H1 (cell line): ENCODE measurements at places on chromosomes 3 and 15.

DNA sequence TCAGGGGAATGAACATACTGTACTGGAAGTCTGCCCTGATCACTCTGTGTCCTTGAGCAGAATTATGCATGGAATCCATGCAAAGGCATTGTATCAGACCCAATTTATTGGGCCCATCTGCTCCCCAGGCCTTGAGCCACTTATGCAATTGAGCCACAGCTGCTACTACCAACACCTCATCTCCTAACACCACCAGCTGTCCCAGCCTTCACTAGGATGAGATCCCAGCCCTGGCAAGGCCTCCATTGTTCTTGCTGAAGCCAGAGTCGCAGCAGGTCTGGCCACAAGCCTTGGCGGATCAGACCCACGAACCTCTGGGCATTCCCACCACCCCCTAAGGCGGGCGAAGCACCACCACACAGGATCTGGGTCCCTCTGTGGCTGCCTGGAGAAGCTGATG is 9.2 kb upstream of the NME9 start:
- DNase-seq, result no peak

DNA sequence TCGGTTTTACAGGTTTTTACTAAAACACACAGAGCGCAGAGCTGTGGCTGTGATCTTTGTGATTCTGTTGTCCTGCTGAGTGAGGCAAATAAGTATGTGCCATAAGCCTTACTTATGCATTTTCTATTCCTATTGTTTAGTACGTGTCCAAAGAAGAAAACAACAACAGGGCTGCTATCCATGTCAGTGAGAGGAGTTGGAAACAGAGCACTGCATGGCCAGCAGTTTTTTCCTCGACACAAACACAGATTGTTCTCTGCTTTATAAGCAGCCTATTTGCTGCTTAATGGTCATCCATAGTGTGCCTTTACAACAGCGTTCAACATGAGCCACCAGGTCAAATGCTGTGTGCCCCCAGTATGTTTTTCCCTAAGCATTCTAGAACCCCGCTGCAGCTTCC is 79.8 kb downstream of the SHQ1 start:
- no peak for DNase-seq

- no peak for DNase-seq
These were observed 227.5 kb downstream of the DTWD1 start for GRCh38 chr15:49848282-49848724.

DNA sequence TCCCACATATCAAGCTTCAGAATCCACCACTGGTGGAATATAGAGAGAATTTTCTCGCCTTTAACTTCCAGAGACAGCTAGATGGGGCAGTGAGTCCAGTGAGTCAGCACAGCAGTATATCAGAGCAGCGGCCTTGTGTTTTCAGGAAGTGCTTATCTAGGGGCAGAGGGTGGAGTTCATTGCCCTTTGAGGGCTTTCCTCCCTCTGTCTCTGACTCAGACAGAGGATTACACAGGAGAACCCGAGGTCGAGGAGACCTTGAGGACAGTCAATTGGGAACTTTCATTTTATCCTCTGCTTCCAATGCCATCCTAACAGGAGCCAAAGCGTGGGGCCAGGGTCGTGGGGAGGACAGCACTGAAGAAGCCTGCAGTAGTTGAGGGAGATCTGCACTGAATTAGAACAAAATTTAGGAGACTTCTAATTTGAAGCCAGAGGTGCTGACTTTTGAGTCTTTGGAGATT is 109.6 kb upstream of the UMPS start:
- DNase-seq, result no peak

- no peak for DNase-seq
These were observed 52.1 kb downstream of the EDEM1 start for GRCh38 chr3:5239602-5240001.

- no peak for DNase-seq
These were observed 28.5 kb downstream of the SELENOT start for GRCh38 chr3:150631515-150632221.

DNA sequence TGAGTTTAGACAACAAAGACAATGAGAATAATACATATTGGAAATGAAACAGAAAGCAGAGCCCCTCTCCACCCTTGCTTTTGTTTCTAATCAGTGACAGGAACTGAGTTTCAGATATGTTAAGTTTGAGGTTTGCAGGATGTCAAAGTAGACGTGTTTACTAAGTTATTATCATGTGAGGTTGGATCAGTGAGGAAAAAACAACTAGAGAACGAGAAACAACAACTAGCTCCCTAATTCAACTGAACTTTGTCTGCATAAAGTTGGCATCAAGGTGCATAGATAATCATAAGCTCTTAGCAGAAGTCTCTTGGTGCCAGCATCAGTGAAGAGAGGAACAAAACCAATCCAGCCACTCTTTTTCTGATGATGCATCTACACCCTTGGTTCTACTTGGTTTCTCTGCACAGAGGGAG is 491.1 kb upstream of the NR2F2 start:
- no peak for DNase-seq

DNA sequence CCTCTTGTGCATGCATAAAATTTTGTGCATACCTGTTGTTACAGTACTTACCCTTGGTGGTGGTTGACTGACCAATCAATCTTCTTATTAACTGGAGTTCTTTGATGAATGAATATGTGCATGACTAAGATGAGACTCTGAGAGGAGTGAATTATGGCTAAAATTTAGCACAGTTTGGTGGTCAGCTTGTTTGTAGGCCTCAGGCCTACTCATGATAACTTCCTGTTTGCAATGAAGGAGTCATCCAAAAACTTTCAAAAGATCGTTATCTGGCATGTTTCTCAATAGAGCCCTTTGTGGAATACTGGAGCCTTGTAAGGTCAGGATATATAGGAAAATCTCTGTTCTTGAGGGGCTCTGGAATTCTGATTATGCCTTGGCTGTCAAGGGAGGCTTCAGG is 66.5 kb downstream of the LEKR1 start:
- no peak for DNase-seq

- DNase-seq, result peak; percentile 42
These were observed 61.2 kb downstream of the KLHL6 start for GRCh38 chr3:183494341-183494740.

GRCh38 chr3:46921871-46922271 is 44.4 kb downstream of the PTH1R start:
- DNase-seq, result no peak

DNA sequence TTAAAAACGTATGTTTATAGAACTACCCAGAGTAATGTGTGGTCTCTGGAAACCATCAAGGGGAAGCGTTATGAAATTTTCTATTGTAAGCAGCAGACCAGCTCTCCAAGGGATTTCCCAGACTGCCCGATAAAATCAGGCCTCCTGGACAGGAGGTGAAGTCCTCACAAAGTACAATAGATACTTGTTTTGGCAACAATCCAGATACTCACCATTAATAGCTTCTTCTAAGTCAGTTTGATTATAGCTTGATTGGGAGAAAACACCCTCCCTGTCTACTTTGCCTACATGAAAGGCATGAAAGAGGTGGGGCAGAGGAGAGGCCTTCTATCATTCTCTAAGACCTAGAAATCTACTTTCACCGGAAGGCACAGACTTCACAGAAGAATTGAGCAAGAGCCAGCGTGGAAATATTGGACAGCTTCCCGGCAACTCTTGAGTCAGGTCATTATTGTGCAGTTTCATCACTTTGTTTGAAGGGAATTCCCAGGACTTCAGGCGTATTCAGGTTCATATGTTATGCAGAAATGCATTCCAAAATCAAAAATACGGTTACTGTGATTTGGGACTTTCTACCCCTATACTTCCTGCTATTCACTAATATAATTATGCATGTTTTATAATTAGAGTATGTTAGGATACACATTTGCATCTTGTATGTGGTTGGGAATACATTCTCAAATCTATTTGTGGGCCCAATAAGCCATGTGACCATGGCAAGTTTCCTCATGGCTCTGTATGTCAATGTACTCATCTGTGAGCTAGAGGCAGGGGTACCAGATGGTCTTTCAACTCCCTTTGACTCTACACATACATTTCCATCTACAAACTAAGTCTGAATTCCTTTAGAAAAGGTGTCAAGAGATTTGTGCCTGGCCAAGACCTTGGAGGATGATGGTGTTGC is 103.5 kb downstream of the CD47 start:
- DNase-seq, result no peak

DNA sequence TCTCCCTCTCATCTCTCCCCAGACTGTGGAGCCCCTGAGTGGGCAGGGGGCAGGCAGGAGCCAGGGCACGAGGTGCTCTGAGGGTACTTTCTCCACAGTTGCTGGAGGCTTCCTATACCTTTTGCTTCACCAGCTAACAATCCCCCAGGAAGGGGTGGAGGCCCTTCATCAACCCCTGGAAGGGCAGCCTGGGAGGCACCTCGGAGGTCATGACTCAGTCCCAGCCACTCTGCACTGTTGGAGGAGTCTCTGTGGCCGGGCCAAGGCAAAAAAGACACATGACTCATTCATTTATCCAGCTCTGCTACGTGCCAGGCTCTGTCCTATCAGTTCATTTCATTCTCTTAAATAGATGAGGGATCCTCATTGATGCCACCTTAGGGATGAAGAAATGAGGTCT is 15.6 kb upstream of the KY start:
- DNase-seq, result no peak

DNA sequence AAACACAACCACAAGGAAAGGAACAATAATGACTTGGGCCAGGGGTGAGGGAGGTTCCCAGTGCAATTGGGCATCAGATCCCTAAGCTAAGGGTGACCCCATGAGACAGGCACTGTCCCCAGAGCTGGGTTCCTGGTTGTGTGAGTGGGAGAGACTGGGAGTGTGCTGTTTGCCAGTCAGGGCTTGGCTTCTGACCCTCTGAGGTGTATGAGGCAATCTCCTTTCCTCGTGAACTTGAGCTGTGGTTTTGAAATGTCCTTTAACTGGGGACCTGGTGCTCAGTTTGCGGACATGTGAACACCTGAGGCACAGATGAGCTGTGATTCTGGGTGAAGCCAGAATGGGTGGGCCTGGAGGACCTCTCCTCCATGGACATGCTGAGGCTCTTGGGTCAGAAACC is 58.5 kb upstream of the PLXNA1 start:
- no peak for DNase-seq
